ENCODE measurements at places on chromosomes 6 and 20.

- DNase-seq = no peak
Observed at GRCh38 chr20:38156888-38157634, 8.0 kb downstream of the TGM2 start.

DNA sequence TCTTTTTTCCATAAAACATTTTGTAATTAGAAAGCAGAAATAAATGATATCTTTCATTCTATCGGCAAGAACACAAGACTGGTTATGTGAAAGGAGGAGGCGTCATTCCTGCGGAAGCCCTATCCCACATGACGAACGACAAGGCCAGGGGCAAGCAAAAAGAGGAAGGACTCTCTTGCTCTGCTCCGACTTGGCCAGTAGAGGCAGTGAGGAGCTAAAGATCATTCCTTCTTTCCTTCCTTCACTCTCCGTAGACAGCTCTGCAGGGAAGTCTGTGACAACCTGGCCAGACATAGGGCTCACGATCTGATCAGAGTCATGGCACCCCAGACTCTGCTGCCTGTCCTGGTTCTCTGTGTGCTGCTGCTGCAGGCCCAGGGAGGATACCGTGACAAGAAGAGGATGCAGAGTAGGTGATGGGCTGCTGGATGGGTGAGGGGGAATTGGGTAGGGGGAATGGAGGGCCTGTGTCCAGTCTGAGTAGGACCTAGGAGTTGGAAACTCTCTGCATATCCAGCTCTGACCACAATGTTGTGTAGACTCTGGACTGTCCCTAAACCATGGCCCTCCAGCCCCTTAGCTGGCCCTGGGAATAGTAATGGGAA is at the start of gene WFDC10A:
Gene WFDC10A (plus strand): TSS at position 244 of the 605 bp plus-strand sequence. CDS start 75 bp downstream, at position 319.
- peak; percentile 50 for DNase-seq

DNA sequence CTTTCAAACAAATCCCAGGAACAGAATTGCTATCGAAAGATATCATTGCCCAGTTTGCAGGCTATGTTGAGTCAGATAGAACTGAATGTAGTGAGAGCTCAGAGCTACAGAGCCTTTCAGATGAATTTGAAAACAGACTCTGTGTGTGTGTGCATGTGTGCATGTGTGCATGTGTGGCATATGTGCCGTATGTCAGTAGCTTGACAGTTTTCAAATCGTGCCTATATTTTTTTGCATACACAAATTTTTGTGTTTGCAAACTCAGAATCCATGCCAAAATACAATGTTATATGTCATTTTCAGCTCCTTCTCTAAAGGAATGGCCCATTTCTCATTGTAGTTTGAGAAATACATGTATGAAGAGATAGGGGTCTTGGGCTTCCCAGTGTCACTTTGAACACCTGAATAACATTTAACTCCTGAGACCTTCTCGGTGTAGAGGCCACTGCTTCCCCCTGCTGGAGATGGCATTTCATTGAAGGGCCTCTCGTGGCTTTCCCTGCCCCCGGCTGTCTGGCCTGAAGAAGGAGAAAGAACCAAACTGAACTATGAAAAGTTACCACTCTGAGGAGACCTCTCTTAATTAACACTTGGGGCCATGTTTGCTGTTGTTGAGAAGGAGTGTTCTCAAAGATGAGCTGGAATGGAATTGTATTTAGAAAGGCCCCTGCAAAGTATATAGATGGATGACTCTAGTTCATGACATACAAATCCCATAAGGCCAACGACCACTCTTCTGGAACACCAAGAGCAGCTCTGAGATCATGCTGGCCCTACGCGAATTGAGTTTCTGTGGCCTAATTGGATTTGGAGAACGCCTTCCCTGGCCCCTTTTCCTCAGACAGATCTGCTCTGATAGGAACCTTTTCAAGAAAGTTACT is 58.7 kb downstream of the VAPB start:
- DNase-seq = peak; percentile 50

DNA sequence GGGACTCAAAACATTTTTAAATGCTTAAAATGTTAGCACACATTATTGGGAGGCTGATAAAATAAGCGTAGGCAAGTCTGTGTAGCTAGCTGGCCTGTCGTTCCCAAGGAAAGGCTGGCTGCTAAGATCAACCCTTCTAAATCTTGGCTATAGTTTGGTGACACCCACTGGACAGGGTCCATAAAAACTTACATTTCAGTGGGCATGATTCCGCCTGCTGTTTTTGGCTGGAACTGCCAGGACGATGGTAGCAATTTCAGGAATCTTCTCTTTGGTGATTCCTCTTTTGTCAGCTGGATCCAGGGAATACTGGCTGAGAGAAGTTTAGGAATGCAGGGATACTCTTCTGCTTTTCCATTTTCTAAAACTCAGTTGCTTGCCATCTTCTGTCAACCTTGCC is 162.2 kb downstream of the NKAIN2 start:
- peak; percentile 18 for DNase-seq

- DNase-seq = no peak
Observed at GRCh38 chr6:36862164-36862847, 12.3 kb downstream of the PPIL1 start.

DNA sequence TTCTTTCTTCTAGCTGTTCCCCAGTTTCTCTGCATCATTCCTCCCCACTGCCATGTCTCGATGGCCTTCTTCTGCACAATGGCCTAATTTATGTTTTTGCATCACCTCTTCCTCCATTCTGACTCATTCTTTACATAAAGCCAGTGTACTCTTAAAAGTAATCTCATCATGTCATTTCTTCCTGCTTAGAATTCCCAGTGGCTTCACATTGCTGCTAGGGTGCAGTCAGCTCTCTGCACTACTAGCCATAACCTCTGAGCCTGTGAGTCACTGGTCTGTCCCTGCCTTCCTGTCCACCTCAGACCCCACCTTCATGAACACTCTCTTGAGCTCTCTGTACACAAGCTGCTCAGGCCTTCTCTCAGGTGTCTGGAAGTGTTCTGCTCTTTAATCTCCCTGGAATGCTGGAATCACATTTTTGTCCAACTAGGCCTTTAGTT is 24.1 kb upstream of the TRIM27 start:
- DNase-seq = no peak

DNA sequence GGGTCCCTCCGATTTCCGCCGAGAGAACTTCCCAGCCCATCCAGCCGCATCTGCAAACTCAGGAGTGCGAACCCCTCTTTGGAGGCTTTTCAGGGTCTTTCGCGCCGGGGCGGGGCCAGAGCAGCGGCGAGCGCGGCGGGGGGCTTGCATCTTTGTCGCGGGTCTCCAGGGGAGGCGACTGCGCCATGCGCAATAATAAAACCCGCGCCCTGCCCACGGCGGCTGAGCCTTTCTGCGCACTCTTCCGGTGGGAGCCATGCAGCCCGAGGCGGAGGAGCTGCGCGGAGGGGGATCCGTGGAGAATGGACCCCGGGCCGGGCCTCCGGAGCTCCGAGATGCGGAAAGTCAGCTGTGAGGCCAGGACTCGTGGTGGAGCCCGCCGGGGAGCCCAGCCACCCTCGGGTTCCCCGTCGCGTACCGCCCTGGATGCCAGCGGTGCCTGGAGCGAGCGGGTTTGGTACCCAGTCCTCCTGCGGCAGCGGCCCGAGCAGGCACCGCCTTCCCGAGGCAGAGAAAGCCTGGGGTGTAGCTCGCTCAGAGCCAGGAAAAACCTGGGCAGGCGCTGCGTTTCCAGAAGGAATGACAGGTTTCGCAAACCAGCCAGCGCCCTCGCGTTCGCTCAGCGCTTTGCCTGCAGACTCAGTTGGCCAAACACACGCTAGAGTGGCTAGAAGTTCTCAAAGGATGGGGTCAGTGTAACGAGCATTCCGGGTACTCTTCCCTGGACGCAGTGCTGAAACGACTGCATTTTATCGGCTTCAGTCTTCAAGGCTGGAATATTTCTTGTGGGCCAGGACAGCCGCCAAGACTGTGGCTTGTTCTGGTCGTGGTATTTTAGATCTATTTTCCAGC is 1.2 kb downstream of the AKAP12 start:
- DNase-seq = peak; percentile 65

GRCh38 chr6:92231171-92231701 is 1188.1 kb downstream of the EPHA7 start:
- DNase-seq = no peak

DNA sequence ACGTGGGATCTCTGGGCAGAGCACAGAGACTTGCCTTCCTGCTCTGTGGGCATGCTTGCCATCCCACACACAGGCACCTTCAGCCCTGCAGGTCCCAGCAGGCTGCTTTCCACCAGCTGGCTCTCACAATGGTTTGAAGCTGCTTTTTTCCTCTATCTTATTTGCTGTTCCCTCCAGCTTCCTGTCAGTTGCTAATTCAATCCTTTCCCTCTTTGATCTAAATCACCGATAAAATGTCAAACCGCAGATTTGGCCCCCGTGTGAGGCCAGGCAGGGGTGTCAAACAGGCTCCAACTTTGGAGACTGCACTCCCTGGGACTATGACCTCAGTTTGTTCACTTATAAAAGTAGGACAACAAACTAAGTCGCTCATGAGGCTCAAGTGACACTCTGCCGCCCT is 40.6 kb upstream of the PCMTD2 start:
- DNase-seq = no peak

GRCh38 chr6:79186564-79186963 is 47.9 kb downstream of the HMGN3 start:
- no peak for DNase-seq

DNA sequence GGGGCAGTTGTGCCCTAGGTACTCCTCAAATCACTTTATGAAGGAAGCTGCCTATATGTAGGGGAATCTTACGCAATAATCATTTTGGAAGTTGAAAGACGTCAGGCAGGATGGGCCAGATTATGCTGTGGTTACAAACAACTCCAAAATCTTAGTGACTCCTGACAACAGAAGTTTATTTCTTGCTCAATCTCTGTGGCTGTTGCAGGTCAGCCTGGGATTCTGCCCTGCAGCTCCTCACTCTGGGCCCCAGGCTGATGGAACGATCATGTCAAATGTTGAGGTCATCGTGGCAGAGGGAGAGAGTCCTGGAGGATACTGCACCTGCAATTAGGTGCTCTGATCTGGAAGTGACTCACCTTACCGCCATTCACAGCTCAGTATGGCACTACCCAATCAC is 88.4 kb downstream of the ZDHHC14 start:
- no peak for DNase-seq

- no peak for DNase-seq
Observed at GRCh38 chr6:31350196-31351032, 6.6 kb downstream of the HLA-B start.

DNA sequence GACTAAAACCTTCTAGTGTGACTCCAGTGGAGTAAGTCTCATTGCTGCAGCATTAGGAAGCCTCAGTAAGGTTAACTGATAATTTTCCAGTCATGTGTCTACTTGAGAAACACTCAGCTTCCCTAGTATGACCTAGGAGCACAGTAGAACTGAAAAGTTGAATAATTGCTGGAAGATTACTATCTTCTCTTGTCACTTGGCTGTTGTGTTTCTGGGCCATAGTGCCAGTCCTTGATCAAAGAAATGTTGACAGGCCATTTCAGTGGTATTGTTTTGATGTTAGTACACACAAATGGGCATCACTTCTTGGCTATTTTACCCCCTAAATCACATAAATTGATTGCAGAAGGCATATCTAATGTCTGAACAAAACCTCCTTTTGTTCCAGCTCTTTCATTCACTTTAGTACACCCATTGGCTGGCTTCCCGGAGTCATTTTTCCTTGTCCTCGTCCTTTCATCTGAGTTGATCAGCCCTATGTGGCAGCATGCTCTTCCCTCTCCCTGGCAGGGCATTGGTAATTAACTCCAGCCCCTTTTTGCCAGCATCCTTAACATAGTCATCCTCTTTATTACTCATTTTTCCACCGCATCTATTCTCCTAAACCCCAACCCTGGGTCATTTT is 6.0 kb downstream of the ENPP3 start:
- DNase-seq = no peak

GRCh38 chr6:77145244-77145643 is 318.0 kb downstream of the HTR1B start:
- DNase-seq = no peak

DNA sequence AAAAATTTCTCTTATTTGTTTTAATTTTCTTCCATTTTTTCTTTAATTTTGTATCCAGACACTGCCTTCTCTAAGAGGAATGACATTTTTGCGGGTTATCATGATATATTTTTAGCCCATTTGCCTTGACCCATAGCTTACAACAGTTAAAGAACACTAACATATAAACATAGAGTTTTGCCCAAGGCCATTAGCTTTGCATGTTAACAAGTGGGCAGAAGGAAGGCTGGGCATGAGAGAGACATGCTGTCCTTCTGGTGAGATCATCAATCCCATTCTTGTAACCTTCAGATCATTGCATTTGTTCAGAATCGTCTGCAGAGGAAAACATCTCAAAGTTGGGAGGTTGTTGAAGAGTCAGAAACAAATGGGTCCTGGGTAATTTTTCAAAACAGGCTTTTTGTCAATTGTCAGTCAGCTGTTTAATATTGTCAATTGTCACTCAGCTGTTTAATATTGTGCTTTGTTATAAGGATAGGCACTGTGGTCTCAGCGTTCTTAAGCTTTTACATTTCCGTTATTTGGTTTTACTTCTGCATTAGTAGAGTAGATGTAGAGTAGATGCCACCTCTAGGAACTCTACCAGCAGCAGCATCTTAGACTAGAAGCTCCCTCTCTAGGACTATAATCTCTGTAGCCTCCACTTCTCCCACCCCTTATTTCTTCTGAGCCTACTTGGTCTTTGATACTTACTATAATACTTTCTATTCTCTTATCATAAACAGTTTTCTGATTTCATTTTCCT is 243.1 kb downstream of the ESR1 start:
- no peak for DNase-seq

DNA sequence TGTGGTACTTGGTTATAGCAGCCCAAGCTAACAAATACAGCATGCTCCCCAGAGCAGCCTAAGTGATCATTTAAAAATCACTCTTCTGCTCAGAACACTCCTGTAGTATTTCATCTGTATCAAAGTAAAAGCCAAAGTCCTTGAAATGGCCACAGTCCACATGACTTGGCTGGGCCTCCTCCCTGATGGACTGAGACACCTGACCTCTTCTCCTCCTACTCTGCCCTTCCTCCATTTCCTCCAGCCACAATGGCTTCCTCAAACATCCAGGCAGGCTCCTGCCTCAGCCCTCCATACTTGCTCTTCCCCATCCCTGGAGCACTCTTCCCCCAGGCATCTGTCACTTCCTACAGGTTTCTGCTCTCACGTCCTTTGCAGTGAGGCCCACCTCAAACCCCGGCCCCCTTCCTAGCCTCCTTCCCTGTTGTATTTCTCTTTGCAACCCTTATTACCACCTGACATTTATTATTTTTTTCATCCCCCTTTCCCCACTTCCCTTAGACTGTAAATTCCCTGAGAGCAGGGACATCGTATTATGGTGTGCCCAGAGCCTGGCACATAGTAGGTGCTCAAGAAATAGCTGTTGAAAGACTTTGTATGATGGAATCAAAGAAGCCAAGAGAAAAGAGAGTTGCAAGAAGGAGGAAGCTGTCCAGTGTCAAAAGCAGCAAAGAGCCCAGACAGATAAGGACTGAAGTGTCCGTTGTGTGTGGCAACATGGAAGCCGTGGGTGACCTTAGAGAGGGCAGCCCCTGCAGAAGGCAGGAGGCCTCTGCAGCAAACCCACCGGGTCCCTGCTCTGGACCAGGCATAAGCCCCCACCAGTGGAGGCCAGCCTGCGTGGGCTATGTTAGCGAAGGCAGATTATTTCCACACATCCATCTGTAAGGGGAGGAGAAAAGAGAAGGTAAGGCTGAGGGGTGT is 87.5 kb downstream of the TRERF1 start:
- no peak for DNase-seq
